ENCODE measurements at places on chromosomes 7 and 10.

DNA sequence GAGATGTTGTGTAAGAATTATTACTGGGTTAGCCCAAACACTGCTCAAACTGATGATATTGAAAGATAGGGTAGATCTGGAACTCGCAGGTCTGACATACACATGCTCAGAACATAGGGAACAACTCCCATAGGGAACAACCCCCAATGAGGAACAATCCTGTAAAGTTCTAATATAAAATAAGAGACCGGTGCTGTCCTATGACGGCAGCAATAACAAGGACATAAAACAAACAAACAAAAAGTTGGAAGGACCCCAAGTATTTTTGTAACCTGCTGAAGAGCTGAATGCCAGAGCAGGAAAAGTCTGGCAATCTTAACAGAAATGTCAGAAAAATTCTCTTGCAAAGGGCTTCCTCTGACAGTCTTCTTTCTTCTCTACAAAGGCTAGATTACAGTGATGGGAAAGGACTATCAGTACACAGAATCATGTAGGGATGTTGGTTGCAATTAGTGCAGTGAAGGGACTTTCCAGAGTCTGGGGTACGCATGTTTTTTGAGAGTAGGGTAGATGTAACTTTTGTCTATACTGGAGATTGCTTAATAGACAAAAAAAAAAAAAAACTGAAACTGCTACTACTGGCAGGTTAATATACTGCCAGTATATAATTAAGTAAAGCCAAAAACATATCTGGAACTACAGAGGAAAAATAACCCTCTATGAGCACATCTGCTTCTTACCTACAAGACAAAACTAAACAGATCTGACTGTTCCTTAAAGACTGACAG lies 35.5 kb downstream of the IDE start:
- DNase-seq: peak; percentile 15

DNA sequence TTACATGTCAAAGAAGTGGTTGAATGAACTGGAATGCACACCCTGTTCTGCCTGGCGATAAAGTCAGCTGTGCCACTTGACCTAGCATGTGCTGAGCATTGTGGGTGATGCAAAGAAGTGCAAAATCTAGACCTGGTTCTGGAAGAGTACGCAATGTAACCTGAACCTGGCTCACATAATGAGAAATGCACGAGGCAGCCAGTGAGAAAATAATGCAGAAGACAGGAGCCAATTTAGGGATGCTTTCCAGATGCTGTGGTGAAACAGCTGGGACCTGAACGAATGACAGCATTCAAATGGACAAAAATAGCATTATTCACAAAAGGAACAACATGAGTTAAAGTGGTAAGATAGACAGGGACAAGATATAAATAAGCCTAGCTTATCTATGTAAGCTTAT lies 402.6 kb downstream of the SORCS1 start:
- DNase-seq: no peak

DNA sequence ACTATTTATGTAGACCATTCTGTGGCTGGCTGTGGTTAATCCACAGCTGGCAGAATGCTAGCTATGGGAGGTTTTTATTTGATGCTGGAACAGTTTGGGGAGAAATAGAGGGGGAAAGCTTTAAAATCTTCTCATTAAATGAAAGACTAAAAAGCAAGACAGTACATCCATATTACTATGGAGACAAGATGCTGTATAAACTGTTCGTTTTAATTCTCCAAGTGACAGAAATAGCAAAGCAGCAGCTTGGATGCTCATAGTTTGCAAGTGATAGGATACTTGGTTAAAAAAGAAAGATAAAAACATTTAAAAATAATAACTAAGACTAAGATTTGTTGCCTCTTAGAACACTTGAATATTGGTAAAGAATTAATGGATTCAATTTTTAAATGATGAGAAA lies 304.9 kb upstream of the KAT6B start:
- no peak for DNase-seq

- no peak for DNase-seq
Observed at GRCh38 chr7:42192066-42192465, 44.9 kb downstream of the GLI3 start.

DNA sequence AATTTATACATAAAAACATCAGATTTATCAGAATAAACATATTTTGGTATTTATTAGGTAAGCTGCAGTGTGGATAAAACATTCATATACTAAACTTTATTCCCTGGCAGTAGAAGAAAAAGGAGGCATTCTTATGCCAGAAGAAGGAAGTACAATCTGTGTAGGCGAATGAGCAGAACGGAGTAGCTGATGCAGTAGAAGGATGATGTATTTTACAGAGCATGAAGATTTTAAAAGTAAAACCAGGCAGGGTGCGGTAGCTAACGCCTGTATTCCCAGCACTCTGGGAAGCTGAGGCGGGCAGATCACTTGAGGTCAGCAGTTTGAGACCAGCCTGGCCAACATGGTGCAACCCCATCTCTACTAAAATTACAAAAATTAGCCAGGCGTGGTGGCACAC lies 294.9 kb upstream of the MKLN1 start:
- no peak for DNase-seq

GRCh38 chr7:66379542-66380160 lies 174.5 kb downstream of the TPST1 start:
- DNase-seq: no peak

GRCh38 chr7:31640381-31640780 lies 46.6 kb upstream of the PPP1R17 start:
- DNase-seq: no peak

DNA sequence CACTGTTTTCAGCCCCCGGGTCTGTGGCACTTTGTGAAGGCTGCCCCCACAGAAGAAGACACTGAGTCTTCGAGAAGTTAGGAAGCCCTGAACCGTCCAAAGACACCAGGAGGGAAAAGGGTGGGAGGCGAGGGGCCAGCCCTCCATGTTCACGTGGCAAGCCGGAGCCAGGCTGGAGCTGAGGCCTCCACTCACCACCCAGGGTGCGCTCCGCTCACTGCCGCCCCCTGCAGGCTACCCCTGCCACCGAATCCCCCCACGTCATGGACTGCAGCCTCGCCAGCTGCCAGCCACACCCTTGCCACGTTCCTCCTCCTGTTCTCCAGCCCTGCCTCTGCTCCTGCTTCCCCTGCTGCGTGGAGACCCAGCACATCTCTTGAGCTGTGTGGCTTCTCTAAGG lies 59.0 kb upstream of the EN2 start:
- no peak for DNase-seq

DNA sequence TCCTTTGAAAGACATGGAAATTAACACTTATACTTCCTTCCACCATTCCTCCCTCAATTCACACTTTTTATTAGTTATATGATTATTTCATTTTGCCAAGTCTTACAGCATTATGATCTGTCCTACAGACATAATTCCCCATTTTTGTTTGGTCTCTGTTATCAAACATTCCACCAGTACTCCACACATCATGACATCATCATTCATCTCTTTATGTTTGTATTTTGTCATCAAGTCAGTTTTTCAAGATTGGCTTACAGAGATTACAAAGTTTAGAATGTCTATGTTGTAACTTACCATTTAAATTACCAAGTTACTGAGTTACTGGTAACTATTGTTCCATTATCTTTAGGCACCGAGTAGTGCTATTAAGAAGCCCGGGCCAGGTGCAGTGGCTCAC lies 150.2 kb downstream of the HTR7 start:
- DNase-seq: no peak

DNA sequence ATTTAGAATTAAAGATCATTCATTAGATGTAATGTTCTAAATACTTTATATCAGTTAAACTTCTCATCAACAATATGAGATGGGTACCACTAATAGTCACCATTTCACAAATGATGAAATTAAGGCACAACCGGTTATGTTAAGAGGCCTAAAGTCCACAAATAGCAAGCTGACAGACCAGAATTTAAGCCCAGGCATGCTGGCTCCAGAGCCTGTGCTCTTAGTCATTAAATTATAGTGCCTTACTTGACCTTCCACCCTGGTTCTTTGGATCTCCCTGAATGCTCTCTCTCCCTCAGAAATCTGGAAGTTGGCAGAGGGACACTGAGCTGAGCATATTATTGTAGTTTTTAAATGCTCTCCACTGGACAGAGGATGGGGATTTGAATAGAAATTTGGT lies 3.6 kb downstream of the LIPN start:
- no peak for DNase-seq

DNA sequence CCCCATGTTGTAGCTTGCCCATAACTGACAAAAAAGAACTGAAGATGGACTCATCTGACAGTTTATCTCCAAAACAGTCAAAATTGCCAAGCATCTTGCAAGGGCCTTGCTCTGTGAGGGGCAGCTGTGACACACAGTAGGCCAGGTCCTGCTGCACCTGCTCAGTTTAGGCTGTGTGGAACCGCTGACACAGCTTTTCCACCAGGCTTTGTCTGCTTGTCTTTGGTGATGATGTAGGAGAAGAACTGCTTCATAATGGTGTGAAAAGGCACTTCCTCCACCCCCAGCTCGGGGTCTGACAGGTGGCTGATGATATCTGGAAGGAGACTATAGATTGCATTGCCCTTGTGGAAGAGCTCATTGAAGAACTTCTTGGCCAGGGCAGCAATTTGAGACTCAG lies 92.6 kb downstream of the NPSR1 start:
- DNase-seq: no peak

- peak; percentile 37 for DNase-seq
Observed at GRCh38 chr10:51667678-51668335, 31.6 kb downstream of the CSTF2T start.

GRCh38 chr10:77873536-77874380 lies 52.8 kb downstream of the DLG5 start:
- DNase-seq: peak; percentile 91

DNA sequence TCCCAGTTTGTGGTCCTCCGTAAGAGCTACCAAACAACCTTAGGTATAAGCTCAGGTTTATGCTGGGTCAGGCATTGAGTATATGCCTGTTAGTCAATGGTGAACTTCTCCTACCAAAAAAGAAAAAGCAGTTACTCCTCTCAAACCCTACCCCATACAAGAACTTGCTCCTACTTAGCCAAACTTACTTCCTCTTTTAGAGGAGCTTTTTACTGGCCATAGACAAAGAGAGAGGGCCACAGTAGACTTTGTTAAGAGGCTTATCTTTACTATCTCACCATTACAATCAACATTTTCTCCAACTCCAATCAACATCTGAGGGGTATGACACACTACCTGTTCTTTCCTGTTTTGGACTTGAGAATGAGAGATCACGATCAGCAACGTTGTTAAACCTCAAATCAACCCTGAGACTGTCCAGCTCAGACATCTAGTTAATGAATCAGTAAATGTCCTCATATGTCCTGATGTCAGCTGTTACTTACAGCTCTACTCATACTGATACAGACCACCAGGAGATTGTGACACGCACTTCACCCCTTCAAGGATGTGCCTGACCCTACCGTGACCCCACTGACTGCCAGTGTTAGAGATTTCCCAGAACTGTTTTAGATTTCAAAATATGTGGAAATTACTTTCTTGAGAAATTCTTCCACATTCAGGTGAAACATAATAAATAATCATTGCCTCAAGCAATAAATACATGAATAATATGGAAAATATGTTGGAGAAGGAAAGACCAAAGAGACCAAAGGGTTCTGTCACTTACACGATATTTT lies 18.4 kb upstream of the CCDC71L start:
- DNase-seq: peak; percentile 20

- peak; percentile 11 for DNase-seq
Observed at GRCh38 chr7:71132127-71132376, at the start of gene GALNT17. TSS of gene GALNT17 (plus strand) at chr7:71132144.

DNA sequence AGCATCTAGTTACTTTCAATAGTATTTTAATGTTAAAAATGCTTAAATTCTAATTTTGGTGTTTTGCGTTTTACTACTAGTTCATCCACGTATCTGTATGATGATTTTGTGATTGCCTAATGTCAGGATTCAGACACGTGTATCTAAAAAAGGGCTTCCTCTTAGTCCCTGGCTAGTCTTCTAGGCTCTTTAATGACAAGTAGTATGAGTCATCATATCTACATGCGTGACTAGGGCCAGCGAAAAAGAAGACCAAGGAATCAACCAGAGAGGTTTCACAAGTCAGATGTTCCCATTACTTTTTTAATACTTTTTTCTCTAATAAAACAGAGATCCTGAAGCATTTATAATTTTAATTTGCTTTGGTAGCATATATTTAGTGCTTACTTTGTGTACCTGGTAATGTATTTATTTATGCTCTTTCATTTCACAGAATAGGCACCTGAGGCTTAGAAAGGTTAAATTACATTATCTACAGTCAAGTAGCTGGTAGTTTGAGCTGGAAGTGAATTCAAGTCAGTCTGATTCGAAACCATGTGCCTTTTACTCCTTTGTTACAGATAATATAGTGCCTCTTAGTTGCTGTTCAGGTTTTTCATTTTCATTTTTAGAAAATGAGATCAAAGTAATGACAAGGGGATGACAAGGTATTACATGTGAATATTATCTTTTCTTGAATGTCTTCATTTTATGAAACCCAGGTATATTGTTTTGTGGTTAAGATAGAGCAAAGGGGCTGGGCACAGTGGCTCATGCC lies 140.3 kb downstream of the FOXP2 start:
- DNase-seq: no peak

DNA sequence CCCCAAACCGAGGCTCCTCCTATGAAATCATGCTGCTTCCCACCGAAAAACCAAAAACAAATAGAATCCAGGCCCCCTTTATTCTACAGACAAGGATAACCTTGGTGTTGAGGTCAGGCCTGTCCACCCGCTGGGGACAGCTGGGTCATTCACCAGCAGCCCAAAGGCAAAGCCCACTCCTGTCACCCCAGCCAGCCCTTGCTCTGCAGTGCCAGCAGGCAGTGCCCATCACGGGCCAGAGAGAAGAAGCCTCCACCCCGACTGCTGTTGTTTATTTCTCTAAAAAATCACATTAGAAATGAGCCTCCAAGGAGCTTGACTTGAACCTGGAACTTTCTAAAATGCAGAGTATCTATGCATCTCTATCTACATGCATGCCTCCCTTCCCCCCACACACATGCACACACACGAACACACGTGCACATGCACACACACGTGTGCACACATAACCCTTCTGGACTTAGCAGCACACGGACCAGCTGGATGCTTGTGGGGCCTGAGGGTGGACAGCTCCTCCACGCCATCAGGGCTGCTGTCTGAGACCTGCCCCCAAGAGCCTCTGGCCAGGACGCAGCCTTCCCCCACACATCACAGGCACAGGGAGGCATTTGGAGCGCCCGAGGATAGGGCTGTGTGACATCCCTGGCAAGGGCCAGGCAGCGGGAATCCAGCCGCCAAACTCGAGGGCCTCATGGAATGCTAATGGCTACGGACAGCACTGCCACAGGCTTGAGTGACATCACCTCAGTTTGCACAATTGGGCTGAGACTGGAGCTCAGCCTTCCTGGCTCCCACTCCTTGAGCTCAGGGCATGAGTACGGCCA lies 22.8 kb downstream of the PRKAG2 start:
- no peak for DNase-seq

GRCh38 chr7:132828502-132828901 lies 252.2 kb upstream of the PLXNA4 start:
- no peak for DNase-seq

Data from common myeloid progenitor, CD34-positive (primary cell).